Naive thymus-derived CD8-positive, alpha-beta T cell (primary cell): ENCODE measurements at places on chromosomes 13 and 19.

GRCh38 chr19:8115805-8116396, 33.5 kb downstream of the FBN3 start:
- H3K36me3 ChIP-seq: no peaks in the 10 kb centered on the region
- DNase-seq: no peak
- peaks cover 3% of the 10 kb centered on the region for H3K27me3 ChIP-seq
- H3K27ac ChIP-seq: no peak overlapping the region
- H3K4me3 ChIP-seq: no peak overlapping the region

DNA sequence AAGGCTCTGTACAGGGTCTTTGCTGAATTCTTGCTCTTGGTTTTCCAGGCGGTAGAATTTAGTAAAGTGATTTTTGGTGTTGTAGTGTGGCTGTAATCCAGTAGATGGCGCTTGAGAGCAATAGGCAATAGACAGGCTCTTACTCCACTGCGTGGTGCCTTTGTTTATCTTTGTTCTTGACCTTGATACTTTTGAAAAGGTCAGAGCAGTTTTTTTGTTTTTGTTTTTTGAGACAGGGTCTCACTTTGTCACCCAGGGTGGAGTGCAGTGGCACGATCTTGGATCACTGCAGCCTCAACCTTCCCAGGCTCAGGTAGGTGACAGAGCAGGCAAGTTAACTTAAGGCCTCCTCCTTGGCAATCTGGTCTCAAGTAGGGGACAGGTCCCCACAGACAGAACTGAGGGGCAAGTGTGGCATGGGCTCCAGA, 12.2 kb upstream of the LILRA5 start:
- H3K4me3 ChIP-seq: peak overlapping the region; percentile 24
- H3K4me1 ChIP-seq: peaks cover 9% of the 10 kb centered on the region
- peak overlapping the region; percentile 64 for H3K27ac ChIP-seq
- H3K36me3 ChIP-seq: no peaks in the 10 kb centered on the region

GRCh38 chr13:98175823-98176222, 1.2 kb downstream of the RNF113B start:
- DNase-seq: no peak
- H3K27ac ChIP-seq: no peak overlapping the region
- H3K4me1 ChIP-seq: no peaks in the 10 kb centered on the region

DNA sequence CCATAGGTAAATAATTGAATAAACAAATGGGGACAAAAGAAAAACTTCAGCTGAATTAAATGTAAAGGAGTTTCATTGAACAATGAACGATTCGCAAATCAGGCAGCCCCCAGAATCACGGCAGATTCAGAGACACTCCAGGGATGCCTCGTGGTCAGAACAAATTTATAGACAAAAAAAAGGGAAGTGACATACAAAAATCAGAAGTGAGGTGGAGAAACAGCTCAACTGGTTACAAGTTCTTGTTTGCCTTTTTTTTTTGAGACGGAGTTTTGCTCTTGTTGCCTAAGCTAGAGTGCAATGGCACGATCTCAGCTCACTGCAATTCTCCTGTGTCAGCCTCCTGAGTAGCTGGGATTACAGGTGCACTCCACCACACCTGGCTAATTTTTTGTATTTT, 5.7 kb downstream of the ZNF566 start:
- H3K4me3 ChIP-seq: no peak overlapping the region
- H3K4me1 ChIP-seq: peaks cover 19% of the 10 kb centered on the region
- DNase-seq: no peak
- H3K27me3 ChIP-seq: no peaks in the 10 kb centered on the region
- no peak overlapping the region for H3K27ac ChIP-seq
- peaks cover 57% of the 10 kb centered on the region for H3K36me3 ChIP-seq

DNA sequence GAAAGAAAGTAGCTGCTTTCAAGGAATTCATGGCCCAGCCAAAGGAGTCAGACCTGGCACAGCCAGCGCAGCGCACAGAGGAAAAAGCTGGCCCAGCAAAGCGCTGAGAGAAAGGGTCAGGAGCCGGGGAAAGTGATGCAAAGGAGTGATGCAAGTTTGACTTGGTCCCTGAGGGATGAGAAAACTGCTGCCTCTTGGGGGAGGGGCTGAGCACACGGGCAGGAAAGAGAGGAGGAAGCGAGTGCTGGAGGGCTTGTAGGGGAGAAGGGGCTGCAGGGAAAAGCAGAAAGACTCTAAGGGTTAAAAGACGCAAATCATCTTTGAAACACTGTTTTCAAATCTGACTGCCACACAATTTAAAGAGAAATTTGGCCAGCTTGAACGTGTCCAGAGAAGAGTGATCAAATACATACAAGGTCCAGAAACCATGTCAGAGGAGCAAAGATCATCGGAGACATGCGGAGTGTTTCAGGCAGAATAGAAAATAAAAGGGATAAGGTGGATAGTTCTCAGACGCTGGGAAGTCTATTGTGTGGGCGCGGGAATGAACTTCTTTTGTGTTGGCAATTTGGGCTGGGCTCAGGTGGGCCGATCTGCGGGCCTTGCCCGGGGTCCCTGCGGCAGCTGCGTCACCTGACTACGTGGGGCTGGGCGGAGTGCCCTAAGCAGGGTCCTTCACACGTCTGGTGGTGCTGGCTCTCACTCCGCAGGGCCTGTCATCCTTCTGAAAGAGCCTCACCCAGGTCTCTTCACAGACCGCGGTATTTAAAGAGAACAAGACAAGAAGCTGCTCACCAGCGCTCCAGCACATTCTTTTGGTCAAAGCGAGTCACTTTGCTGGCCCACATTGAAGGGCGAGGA, 18.1 kb downstream of the N4BP2L1 start:
- H3K36me3 ChIP-seq: peaks cover 5% of the 10 kb centered on the region
- H3K4me3 ChIP-seq: no peak overlapping the region
- H3K4me1 ChIP-seq: peaks cover 24% of the 10 kb centered on the region
- H3K27me3 ChIP-seq: no peaks in the 10 kb centered on the region
- peak overlapping the region; percentile 56 for H3K27ac ChIP-seq

DNA sequence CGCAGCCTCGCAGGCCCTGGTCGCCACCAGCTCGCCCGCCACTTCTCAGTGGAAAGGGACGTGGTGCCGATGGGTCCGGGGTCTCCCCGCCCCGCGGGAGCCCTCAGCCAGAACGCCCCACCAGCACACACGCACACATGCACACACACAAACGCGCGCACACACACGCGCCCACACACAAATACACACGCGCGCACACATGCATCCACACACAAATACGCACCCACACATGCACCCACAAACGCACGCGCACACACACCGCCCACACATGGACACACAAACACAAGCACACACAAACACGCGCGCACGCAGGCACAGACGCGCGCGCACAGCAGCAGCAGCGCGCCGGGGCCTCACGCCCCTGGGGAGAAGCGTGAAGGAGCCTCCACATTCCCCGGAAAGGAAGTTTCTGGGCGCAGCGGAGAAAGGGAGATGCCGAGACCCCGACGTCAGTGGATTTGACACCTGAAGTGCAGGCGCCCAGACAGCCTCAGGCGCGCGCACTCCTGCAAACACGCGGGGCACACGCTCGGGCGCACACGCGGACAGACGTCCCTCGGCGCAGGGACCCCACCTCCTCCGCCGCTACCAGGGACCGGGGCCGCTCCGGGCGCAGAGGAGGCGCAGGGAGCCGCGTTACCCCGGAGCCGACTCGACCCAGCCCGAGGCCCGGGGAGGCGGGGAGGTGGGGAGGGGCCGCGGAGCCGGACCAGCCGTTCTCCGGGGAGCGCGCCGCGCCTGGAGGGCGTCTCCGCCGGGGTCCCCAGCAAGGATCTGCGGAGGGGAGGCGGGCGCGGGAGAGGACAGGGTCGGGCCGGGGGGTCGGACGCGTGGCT, 622 bp downstream of the RASA3 start:
- peak overlapping the region; percentile 96 for H3K27ac ChIP-seq
- H3K27me3 ChIP-seq: no peaks in the 10 kb centered on the region
- no peak for DNase-seq

DNA sequence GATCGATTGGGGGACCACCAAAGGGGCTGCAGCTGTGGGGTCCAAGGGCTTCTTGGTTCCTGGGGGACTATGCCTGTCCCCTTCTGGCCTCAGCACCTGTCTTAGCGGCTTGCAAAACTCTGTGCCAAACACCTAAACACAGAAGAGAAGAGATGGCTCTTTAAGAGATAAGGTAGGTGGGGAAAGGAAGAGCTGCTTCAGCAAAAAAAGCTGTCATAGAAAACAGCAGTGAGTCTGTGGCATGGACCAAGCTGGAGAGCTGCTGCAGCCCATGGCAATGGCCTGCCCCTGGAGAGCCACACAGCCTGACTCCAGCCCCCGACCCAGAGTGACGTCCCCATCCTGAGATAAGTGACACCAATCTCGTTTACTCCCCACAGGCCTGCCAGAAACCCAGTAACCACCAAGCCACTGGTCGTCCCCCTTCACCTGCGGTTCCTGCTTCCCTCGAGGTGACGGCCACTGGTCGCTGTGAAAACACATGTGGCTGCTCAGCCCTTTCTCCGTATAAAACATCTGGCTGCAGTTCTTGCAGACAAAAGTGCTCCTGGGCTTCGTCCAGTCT, 25.0 kb upstream of the NAPA start:
- H3K27ac ChIP-seq: peak overlapping the region; percentile 88
- H3K27me3 ChIP-seq: peaks cover 4% of the 10 kb centered on the region
- H3K4me3 ChIP-seq: no peak overlapping the region
- peaks cover 9% of the 10 kb centered on the region for H3K4me1 ChIP-seq
- peaks cover 2% of the 10 kb centered on the region for H3K36me3 ChIP-seq
